ENCODE measurements at places on chromosomes 5 and 9.
A peak's percentile ranks its signal among the peaks of the same experiment; 100 is the strongest.

GRCh38 chr9:130835441-130836298, 616 bp downstream of the ABL1 start:
- DNase-seq = no peak

GRCh38 chr9:331197-331596, 116.5 kb downstream of the DOCK8 start:
- no peak for DNase-seq

DNA sequence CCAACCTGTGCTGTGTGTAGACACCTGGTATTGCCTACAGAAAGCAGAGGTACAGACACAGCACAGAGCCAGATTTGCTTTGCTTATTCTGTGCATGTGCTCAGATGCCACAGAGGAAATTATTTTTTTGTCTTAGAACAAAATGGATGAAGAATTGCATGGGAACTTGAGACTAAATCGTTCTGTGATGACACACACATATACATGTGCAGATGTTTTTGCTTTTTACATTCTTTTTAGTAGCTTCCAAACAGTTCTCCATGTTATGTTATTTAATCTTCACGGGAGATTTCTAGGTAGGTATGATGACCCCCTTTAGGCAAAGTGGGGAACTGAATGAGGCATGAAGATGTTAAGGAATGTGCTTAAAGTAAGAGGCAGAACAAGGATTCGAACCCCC, 221.5 kb upstream of the PANK3 start:
- DNase-seq = no peak

DNA sequence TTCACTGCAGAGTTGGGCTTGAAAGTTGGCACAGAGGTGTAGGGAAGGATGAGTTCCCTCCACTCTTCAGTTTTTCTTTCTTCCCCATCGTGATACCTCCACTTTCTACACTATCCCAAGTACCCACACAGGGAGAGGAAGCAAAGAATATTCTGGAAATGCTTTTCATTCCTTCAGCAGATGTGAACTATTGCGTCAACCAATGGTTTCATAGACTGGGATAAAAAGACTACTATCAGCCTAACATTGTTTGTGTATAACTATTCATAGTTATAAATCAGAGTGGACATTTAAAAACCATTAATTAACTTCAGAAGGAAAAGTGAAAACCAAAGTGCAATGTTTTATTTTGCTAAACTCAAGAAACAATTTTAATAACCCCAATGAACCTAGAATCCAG, 63.6 kb upstream of the MAMDC2 start:
- no peak for DNase-seq

DNA sequence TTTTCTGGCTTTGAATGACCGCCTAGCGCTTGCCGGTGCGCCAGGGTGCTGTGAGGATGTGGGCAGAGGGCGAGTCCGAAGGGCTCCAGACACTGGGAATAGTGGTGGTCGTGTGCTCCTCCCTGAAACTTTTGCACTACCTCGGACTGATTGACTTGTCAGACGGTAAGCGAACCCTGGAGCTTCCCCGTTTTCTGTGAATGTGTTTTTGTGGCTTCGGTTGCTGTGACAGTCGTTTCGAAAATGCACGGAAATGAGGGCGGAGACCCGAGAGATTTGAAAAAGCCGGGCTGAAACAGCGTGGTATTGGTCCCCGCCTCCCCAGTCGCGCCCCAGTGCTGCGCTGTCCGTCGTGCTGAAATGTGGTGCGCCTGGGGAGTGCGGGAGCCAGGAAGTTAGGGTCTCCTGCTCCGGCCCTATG, 102.5 kb upstream of the GABRP start:
- DNase-seq = peak; percentile 6

DNA sequence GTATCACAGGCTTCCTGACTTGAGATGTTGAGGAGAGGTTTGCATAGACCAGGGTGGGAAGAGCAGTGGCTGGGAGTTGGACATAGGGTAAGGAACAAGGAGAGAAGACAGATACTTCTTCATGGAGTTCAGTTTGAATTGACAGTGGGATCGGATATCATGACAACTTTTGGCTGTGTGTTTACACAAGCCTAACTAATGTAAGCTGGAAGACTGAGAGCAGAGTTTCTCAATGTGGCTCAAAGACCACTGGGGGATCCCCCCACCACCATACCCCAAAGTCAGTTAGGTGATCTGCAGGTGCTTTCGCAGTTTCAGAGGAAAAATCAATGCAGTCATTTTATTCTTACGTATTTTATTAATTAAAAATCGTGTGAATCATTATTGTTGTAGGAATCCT, 125.9 kb downstream of the AOPEP start:
- DNase-seq = no peak

GRCh38 chr9:69218166-69218565, 44.1 kb downstream of the TJP2 start:
- no peak for DNase-seq

- no peak for DNase-seq
Observed at GRCh38 chr5:32098291-32098690, 75.8 kb downstream of the GOLPH3 start.

- no peak for DNase-seq
Observed at GRCh38 chr5:111004291-111004690, 67.2 kb upstream of the TSLP start.

DNA sequence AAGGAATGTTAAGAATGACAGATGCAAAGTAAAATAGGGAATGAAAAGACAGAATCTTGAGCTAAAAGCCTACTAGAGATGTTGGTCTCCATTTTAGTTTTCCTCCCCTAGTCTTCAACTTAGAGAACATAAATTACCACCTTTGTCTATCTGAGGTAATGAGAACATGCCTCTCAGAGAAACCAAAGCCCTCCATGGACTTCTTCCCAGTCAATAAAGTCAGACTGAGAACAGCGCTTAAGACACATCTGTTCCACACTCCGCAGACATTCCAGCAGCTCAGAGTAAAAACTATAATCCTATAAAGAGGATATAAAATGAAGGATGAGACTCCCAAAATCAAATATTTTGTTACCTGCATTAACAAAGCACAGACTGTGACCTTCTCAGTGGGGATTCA, 79.2 kb downstream of the DPYSL3 start:
- no peak for DNase-seq

DNA sequence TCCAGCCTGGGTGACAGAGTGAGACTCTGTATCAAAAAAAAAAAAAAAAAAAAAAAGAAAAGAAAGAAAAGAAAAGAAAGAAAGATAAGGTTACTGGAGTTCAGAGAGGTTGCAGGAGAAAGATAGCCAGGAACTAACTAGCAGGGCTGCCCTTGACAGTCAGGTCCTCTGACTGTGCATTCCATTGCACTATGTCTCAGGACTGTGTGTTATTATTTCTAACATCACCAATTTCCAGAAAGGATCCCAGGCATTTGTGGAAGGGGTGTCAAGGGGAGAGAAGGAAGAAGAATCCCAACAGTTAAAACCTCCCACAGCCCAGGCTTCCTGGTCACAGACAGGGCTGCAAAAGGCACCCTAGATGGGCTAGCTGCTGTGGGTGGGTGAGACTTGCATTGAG, 25.1 kb downstream of the KLF4 start:
- no peak for DNase-seq

DNA sequence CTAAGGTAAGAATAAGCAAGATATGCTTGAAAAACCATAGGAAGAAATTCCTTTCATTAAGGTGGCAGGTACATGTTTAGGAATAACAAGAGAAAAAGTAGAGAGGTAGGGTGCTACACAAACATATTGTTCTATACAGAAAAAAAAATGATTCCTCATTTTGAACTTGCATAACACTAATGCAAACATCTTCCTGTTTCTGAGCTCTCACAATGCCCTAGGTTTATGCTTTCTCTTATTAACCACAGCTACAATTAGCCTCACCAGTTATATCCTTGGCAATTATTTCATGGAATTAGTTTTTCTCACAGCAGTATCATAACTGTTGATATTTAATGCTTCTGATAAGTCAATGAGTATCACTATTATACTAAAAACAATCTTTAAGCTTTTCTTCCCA, 20.7 kb downstream of the CEMIP2 start:
- no peak for DNase-seq

- DNase-seq = no peak
Observed at GRCh38 chr5:25393256-25393655, 748.5 kb upstream of the CDH10 start.

DNA sequence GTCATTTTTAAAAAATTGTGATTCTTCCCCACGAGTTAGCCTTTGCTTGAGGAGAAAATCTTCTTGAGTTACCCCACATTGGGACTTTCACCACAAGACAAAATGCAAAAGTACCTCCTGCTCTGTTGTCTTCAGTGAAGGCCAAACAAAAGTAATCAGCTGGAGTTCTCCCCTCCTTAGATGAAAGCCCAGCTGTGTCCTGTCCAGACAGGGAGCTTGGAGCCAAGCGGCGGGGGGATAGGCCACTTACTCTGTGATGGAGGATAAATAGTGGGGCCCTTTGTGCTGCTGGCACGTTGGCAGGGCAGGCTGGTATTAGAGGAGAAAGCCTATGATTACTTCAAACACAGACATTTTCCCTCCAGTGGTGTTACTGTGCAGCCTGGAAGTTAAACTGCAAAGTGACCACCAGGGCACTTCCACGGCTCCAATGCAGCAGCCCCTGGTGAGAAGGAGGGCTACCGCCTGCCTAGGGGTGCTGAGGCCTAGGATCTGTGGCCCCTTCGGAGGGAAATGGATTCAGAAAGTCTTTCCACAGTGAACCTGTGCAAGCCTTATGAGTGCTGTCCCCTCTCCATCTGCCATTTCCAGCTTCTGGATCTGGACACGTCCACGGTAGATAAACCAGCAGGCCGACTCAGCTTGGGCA, 155.0 kb downstream of the TMEM167A start:
- DNase-seq = no peak

GRCh38 chr5:128274441-128274840, 190.9 kb downstream of the SLC12A2 start:
- no peak for DNase-seq

All from GM04504 (cell line).